ENCODE measurements at places on chromosomes 4 and X. TPM values are rescaled to one million over a fixed set of nuclear protein-coding genes. Genes with fewer than 3 reads are reported as not detected.

- ATAC-seq, result no peak
These were observed 2.2 kb downstream of the BTK start for GRCh38 chrX:101383679-101384205.

GRCh38 chr4:139207873-139208403, 30.9 kb upstream of the ELF2 start:
- ATAC-seq, result no peak

DNA sequence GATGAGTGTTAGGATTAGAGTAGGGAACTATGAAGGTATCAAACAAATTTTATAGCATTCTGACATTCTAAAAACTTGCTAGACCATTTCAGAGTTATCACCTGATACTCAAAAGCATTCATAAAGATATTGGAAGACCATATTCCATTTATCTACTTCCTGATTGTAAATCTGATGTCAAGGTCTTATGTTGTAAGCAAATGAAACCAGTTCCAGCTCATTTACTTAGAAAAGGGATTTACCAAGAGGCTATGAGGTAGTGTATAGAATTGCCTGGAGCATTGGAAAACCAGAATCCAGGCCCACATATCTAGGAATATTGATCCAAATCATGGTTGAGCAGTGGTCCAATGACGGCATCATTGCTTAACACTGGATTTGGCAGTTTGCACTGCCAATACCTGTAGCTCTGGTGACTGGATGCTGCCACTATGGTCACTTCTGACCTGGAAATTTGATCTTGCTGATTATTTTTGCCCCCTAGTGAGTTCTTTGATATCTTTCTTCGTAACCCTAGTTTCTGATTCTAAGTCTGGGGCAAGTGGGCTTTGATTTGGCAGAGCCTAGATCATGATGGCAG, 25.4 kb downstream of the ARFIP1 start:
- ATAC-seq, result no peak

DNA sequence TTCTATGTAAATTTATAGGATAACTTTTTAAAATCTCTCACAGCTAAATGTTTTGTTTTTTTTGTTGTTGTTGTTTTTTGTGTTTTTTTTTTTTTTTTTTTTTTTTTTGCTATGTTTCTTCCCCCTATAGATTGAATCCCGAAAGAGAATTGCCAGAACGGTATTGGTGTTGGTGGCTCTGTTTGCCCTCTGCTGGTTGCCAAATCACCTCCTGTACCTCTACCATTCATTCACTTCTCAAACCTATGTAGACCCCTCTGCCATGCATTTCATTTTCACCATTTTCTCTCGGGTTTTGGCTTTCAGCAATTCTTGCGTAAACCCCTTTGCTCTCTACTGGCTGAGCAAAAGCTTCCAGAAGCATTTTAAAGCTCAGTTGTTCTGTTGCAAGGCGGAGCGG, 4.1 kb downstream of the BRS3 start:
- no peak for ATAC-seq

GRCh38 chr4:85938062-85938461, 421.8 kb downstream of the MAPK10 start:
- ATAC-seq, result no peak

QRFPR gene
- not detected for total RNA-seq

TEX11 gene
- not detected for total RNA-seq

ARMCX1 gene
- 0.95 TPM for total RNA-seq

FAT4 gene
- total RNA-seq, result not detected

SLC25A43 gene
- total RNA-seq, result 5.1 TPM

CYBB gene
- not detected for total RNA-seq
